ENCODE measurements at places on chromosomes 2 and 18.

GRCh38 chr18:31760695-31761094 is at the start of gene SLC25A52:
Gene SLC25A52 (minus strand): TSS chr18:31760880. CDS start chr18:31760661, 219 bp downstream.
- no peak for DNase-seq

GRCh38 chr2:171894612-171894947 is 536 bp upstream of the SLC25A12 start:
- DNase-seq = no peak

GRCh38 chr18:9994026-9994570 is 80.3 kb downstream of the VAPA start:
- DNase-seq = no peak

DNA sequence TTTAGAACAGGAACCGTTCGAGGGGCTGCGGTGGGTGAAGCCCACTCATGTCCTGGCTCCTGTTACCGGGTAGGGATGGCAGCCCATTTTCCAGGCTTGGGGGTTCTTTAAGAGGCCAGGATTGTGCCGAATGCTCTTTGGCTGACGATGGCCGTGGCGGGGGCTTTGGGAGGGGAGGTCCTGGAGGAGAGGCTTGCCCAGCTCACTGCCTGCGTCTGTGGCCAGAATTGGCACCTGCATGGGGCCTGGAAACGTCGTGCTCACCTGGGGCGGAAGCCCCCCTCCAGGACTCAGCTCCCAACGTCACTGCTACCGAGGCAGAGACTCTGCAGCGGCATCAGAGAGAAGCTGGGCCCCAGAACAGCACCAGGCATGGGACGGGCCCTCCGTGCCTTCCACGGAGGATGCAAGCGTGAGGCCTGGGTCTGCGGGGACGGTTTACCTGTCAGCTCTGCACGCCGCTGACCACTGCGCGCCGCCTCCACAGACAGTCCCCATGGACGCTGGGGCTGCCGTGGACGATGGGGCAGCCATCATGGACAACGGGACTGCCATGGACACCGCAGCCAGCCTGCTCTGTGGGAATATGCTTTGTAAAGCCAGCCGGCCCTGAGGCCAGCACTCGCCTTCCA is 82.9 kb downstream of the NFATC1 start:
- no peak for DNase-seq

DNA sequence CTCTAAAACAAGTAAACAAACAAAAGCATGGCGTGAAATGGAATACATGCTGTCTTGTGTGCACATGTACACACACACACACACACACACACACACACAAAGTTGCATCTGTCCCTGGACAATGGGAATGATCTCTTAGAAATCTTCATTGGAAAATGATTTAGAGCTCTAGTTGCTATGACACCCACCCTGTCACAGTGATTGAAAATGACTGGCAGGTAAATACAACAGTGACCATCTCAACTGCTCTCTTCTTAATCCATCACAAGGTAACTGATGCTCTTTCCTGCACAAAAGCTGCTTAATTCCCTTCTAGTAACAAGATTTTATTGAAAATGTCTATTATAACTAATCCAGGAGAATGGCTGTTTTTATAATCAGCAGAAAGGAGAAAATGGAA is 1011.7 kb upstream of the GYPC start:
- no peak for DNase-seq

- no peak for DNase-seq
Measured at GRCh38 chr18:8689517-8689916, 15.8 kb upstream of the MTCL1 start.

- no peak for DNase-seq
Measured at GRCh38 chr2:215487002-215487372, 51.1 kb upstream of the FN1 start.

DNA sequence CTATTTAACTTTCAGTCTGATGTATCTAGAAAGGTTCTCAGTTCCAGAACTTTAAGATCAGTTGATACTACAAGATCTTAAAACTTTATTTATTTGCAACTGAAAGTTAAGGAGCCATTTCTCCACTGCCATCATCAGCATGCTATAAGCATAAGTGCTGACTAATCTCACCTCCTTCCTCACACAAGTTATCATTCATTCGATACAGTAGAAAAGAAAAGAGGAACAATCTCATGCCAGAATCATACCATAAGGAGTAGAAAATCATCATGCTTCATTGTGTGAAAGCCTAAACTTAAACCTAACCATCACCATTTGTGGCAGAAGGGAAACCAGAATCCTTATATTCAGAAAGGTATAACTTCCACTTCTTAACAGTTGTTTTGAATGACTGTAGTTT is 176.6 kb upstream of the NRXN1 start:
- no peak for DNase-seq

DNA sequence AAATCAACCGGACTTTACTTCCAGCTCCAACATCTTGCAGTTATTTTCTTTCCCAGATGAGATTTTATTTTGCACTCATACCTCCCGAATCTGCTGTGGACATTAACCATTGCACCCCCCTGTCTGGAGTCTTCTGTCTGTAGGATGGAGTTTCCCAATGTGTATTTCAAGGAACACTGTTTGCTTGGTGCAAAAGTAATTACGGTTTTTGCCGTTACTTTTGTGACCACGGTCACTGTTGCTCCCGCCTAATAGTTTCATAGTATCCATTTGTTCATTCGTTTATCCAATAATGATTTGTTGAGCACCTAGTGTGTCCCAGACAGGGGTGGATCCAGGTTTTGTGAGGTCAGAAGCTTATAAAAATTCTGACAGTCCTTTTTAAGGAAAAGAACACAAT is 90.3 kb upstream of the BCL11A start:
- DNase-seq = no peak

DNA sequence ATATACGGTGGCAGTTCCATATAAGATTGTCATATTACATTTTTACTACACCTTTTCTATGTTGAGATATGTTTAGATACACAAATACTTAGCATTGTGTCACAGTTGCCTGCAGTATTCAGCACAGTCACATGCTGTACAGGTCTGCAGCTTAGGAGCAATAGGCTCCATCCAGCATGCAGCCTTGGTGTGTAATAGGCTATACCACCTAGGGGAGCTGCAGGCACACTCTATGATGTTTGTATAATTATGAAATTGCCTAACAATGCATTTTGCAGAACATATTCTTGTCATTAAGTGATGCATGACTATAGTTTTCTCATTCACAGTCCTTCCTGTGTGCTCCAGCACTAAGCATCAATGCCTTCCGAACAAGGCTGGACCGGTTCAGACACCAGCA is 133.4 kb downstream of the NDUFA10 start:
- no peak for DNase-seq

- no peak for DNase-seq
Measured at GRCh38 chr2:38075507-38076151, at the start of gene CYP1B1. Gene CYP1B1 (minus strand): TSS chr2:38076151. CDS start chr2:38075388, 763 bp downstream.

GRCh38 chr2:46663614-46664013 is 184.2 kb downstream of the TMEM247 start:
- no peak for DNase-seq

GRCh38 chr2:160747501-160748170 is 254.0 kb upstream of the RBMS1 start:
- DNase-seq = no peak

- no peak for DNase-seq
Measured at GRCh38 chr18:48790869-48791635, 159.7 kb downstream of the SMAD7 start.

DNA sequence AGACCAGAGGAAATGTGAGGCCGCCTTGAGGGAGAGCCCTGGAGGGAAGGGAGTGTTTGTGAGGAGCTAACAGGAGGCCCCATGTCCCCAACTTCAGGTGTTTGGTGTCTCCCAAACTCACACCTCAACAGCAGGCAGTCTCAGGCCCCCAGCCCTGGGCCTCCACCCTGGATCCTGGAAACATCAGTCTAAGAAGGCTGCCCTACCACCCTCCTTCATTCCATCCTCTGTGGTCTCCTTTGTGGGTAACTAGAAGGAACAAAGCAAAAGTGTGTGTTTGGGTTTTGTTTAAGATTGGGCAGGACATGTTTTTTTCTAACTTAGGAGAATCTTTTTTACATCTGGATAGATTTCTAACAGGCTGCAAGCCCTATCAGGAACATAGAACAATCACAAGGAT is 404.3 kb downstream of the BCL11A start:
- no peak for DNase-seq

GRCh38 chr2:236568068-236568921 is 1.3 kb upstream of the ACKR3 start:
- DNase-seq = no peak

DNA sequence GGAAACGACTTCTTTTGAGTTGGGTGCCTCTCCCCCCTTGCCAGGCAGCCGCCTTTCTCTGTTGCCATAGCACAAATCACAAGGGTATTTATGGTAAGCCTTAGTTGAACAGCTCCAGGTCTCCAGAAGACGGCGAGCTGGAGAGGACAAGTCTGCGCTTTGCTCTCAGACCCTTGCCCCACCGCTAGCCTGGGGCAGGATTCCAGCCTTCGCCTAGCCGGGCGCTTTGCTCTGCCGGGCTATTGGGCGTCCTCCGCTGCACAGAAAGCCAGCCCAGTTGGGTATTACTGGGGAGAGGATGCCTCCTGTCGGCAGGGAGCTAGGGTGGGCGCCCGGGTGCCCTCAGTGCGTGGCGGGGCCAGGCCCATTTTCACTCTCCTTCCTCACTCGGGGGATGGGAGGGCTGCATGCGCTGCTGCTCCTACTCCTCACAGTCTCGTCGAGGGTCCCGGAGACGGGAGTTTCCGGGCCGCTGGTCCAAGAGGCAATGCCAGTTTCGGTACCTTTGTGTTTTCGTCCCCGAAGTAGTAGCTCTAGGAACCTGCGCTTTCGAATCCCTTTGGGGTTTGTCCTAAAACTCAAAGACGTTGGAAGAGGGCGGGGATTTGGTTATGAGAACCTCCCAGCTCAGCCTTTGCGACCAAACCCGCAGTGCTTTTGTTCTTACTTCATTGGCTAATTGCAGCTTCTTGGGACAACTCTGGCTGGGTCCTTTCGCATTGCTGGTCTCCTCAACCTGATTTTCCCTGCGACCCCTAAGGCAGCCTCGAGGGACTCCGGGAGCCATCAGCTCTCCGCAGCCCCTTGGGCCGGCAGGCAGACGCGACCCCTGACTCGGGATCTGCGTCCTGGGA is 3.6 kb upstream of the DLX2 start:
- no peak for DNase-seq

All from stimulated activated CD4-positive, alpha-beta T cell treated with anti-CD3 and anti-CD28 coated beads, Interleukin-15, amount 100 ng/mL, for 1 hour (primary cell).